ENCODE measurements at places on chromosomes 2 and 18. TPM values are rescaled to one million over a fixed set of nuclear protein-coding genes. Genes with fewer than 3 reads are reported as not detected.

GRCh38 chr2:170176212-170176611, 1.7 kb upstream of the MYO3B start:
- no peak for DNase-seq

GPBAR1 gene
- 0.12 TPM for total RNA-seq

IGFBP2 gene
- total RNA-seq: not detected

DNA sequence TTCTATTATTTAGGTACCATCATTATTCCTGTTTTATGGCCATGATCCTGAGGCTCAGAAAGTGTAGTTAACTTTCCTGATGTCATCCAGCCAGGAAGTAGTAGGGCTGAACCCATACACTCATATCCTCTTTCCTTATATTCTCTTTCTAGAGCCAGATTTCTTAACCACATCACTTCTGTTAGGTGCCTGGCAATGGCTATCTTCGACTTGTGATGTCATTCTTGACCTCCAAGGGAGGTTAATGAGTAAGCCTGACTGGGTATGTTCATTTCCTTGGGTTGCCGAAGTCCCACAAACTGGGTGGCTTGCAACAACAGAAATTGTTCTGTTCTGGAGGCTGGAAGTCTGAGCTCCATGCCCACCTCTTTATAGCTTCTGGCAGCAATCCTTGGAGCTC, 43.4 kb downstream of the ITGB6 start:
- DNase-seq: peak; percentile 52

NFATC1 gene
- total RNA-seq: 1.4 TPM

DNA sequence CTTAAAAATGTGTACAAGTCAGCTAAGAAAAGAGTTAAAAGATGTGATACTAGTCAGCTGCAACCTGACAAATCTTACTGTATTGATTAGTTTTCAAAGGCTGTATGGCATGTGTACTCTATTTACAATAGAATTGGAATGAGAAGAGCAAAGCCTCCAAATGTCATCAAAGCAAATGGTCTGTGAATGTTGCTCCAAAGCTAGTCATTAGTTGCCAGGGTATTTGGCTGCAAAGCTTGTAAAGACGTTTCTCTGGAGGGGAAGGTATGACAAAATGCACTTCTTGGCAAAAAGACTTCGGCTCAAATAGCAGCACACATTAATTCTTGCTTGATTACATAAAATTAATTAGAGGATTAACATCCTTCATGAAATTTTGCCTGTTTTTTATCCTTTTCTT, 59.3 kb downstream of the ETAA1 start:
- DNase-seq: no peak

GRCh38 chr18:39208729-39209128, 1643.1 kb upstream of the CELF4 start:
- DNase-seq: no peak
